ENCODE measurements at places on chromosomes 7 and 10. TPM values are rescaled to one million over a fixed set of nuclear protein-coding genes. Genes with fewer than 3 reads are reported as not detected.

DNA sequence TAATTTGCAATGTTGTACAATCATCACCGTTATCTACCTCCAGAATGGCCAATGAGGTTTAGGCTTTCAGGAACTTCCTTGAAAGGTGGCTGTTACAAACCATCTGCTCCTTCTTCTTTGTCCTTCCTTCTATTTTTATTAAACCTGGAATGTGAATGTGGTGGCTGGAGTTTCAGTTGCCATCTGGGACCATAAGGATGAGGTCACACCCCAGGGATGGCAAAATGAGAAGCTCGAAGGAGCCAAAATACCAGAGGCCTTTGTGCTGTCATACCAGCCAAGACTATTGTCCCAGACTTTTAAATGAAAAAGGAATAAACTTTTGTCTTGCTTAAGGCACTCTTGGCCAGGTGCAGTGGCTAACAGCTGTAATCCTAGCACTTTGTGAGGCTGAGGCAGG is 30.9 kb upstream of the LMTK2 start:
- DNase-seq = no peak

GRCh38 chr10:121284936-121285335 is 313.3 kb downstream of the FGFR2 start:
- DNase-seq = no peak

DNA sequence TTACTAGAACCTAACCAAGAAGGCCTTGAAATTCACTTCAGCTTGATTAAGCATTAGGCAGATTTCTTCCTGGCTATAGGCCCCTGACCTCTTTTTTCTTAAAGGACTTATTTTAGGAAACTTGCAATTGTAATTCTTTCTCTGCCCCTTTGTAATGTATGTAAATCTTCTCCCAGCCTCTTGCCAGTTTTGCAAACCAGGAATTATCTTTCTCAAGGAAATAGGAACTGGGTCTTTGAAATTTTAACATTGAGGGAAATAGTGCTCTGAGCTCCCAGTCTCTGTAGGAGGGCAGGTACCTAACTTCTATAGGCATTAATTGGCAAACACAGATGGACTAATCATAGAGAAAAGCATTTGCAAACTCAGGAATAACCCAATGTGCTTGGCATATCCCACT is 342.7 kb downstream of the THSD7A start:
- no peak for DNase-seq

DNA sequence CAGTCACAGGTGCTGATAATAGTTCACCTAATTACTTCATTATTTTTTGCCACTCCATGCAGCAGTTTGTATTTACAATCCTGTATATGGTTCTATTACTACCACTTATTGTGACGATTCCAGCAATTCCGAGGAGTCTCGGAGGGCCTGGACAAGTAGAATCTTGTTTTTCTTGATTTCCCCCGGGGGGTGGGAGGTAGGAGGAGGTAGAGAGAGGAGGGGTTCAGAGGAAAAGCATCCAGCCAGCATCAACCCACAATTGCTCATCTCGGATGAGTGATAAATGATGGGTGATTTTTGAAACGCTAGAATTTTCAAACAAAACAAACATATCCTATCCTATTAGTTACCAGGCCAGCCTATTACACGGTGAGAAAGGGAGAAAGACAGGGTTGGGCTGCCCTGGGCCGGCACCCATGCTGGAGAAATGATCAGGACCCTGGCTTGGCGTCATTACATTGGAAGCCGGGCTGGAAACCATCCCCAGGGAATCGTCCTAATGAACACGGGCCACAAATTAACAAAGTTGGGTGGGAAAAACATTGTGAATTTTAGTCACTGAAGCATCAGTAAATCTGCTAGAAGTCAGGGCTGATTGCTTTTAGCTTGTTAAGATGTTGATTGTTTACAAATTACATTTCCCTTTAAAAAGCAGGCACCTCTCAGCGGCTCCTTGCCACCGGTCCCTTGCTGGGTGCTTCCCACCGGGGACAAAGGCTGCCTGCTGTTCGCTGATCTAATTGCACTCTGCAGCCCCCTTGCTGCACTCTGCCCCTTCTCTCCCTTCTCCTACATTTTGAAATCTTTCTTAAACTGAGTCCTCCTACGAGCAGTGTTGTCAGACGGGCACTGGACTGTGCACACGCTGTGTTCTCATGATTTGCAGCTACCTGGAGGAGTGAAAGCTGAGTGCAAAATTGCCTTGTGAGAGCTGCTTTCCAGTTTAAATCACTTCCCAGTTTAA is 95.5 kb downstream of the FAM204A start:
- no peak for DNase-seq

- no peak for DNase-seq
Measured at GRCh38 chr10:130361351-130362105, 225.3 kb downstream of the GLRX3 start.

GRCh38 chr7:41977151-41977651 is 259.8 kb downstream of the GLI3 start:
- DNase-seq = no peak

ZNF107 gene
- 1.7 TPM for total RNA-seq

SEMA3D gene
- total RNA-seq = 0.95 TPM

FLNC gene
- total RNA-seq = 133 TPM

Data from pulmonary artery endothelial cell (primary cell).